ENCODE measurements at places on chromosomes 2 and 18.

- DNase-seq: no peak
These were observed 24.8 kb downstream of the SMAD4 start for GRCh38 chr18:51054764-51055163.

DNA sequence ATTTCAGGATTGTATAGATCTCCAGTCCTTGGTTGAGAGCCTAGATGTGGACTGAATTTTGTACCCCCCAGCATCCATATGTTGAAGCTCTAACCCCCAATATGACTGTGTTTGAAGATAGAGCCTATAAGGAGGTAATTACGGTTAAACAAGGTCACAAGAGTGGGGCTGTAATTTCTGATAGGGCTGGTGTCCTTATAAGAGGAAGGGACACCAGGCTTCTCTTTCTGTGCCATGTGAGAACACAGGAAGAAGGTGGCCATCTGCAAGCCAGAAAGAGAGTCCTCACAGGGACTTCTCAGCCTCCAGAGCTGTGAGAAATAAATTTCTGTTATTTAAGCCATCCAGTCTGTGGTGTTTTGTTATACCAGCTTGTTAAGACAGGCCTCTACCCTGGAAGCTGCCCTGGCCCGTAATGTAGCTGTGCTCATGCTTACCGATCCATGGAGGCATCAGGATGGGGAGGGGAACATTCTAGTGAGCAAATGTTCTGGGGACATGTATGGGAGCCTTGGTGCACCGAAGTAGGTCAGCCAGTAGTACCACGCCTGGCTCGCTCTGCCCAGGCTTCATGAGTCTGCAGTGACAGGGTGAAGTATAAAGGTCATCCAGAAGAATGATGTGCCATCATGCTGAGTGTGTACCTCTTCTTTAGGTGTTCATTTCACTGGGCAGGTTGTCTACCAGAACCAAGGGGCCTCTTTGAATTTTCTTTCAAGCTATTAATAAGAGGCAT lies 16.1 kb downstream of the RASGRP3 start:
- no peak for DNase-seq

DNA sequence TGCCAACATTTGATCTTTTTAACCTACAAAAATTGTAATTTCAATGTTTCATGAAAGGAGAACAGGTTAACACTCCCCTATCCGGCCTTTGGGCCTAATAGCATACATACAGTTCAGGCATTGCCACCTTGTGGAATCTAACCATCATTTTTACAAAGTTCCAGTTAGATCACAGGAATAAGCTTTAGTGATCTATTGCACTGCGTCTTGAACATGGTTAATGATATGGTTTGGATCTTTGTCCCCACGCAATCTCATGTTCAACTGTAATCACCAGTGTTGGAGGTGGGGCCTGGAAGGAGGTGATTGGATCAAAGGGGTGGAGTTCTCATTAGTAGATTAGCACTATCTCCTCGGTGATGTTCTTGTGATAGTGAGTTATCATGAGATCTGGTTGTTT lies 58.2 kb upstream of the NEUROD1 start:
- no peak for DNase-seq

- no peak for DNase-seq
These were observed 102.6 kb downstream of the GBX2 start for GRCh38 chr2:236065314-236066160.

DNA sequence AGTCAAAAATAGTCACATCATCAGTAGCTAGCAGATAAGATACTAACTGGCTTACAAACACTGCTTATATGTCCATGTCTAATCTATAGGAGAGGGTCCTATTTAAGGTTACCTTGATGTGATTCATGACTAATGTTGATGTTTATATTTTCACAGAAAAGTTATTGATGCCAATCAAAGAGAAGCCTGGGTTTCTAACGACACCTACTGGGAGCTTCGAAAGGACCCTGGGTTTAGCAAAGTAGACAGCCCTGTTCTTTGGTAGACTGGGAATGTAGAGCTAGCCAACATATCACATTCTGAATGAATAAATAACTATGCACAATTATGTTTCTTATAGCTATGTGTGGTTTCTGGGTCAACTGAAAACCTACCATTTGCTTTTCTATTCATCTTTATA lies 55.7 kb downstream of the PRKRA start:
- DNase-seq: no peak

DNA sequence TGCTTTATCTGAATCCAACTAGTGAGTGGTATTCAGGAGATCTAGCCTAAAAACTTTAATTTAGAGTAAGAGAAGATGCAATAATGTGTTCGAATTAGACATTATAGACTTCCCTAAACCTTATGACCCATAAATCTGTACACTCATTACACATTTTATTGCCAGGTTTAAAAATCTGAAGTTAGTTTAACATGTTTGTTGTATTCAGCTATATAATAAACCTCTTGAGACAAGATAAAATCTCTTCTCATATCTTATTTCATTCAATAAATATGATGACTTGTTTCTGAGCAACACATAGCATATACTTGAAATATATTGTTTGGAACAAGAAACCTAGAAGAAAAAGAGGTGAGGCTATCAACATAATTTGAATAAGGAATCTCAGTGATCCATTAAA lies 150.7 kb downstream of the CDH7 start:
- DNase-seq: no peak

DNA sequence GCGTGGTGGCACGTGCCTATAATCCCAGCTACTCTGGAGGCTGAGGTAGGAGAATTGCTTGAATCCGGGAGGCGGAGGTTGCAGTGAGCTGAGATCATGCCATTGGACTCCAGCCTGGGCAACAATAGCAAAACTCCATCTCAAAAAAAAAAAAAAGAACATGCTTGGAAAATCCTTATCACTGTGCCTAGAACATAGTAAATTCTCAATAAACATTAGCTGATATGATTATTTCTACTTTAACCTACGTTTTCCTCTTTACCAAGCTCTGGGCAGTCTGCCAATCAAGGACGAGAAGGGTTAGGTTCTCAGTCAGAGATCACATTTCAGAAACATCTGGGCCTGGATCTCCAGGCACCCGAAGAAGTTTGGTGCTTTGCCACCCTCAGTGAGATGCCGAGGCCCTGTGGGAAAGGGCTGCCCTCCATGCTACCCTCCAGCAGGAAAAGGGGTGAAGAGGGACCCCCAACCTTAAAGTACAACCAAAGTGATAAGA lies 107.7 kb downstream of the BCL11A start:
- no peak for DNase-seq

DNA sequence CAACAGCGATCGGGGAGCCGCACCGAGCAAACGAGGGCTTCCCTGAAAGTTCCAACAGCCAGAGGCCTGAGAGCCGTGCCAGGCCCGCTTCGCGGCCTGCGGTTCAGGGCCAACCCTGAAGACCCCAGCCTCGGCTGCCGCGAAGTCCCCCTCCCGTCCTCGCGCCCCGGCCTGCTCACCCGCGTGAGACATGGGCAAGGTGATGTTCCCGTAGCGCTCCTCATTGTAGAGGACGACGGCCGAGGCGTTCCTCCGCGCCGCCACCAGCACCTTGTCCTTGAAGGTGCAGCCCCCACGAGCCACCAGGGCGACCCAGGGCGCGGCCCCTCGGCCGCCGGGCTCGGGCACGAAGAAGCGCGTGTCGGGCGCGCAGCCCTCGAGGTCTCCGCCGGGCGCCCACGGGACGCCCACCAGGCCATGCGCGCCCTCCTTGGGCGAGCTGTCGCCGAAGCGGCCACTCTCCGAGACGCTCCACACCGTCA lies 510 bp downstream of the RNF149 start:
- DNase-seq: no peak
